ENCODE measurements at places on chromosomes 7 and 10.

DNA sequence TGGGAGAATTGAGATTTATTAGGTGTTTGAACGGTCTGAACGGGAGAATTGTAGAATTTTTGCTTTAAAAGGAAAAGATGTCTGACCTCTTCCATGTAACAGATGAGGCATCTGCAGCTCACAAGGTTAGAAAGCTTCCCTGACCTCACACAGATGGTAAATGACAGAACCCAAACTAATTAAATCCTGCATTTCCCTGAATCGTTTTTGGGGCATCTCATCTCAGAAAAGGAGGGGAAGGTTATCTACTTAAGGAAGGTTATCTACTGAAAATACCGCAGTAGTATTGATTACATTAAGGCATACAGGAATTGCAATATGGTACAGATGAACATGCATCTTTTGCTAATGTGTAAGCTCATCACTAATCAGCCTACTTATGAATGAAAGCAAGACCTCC is 278.3 kb downstream of the CCDC3 start:
- no peak for DNase-seq

DNA sequence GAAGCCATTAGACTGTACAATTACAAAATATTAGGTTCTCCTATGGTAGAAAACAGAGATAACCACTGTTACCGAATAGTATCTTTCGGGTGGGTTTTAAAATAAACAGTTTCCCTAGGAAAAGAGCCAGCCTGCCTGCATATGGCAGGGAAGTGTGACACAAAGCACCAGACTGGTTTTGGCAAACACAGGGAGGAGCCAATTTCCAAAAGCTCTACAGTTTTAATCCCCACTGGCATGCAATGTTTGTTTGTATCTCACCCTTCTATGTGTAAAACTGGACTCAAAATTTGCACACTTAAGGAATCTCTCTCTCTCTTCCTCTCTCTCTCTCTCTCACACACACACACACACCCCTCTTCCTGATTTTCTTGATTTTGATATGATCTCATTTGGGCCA is 261.7 kb downstream of the ETV1 start:
- no peak for DNase-seq

DNA sequence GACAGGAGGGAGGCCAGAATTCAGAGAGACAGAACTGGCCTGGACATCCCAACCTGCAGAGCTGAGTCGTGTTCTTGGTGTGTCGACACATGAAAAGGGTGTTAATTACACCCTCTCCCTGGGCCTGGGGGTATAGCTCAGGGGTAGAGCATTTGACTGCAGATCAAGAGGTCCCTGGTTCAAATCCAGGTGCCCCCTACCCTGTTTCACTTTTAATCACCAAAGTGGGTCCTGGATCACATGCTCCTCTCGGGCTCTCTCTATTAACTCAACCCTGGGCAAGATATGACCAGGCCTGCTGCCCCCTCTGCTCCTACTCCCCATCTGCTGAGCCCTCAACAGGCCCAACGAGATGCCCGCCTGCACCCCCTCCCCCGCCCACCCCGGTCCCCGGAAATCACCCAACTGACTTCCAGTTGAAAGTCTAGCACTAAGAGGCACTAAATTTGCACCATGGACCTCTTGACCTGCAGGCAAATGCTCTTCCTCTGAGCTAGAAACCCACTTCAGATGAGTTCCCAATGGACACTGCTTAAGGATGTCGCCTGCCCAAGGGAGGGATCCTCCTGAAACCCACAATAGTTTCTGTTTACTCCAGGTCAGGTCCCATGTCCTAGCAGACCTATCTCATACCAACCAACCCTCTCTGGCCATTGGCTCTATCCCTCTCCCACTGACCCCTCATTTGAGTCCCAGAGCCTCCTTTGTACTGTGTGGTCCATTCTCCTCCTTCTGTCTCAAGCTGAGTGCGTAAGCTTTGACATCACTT is 137.6 kb downstream of the ZNF467 start:
- DNase-seq: no peak

DNA sequence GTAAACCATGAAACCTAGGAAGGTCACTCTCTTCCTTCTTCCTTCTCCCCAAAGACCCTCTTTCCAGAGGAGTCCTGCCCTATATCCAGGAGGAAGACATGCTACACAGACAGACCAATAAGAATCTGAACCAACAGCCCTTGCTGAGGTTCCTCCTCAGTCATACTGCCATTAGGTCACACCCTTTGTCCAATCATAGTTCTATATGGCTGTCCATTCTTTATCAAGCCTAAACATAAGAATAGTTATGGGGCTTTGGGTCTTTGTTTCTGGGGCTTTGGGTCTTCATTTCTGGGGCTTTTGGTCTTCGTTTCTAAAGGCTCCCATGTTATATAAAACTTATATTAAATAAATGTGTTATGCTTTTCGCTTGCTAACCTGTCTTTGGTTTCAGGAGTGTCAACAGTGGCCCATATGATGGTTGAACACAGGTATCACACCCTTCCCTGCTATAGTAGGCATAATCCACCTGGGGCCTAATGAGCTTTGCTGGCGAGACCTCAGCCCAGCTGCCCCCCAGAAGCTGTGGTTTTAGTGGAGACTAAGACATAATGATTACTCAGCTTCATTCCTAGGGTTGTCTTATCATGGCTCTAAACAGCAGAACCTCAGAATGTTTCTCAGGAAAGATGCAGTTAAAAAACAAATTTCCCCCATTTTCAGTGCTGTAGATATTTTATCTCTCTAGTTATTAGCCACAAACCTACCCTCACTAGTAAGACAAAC is 91.6 kb downstream of the ELMO1 start:
- DNase-seq: no peak

DNA sequence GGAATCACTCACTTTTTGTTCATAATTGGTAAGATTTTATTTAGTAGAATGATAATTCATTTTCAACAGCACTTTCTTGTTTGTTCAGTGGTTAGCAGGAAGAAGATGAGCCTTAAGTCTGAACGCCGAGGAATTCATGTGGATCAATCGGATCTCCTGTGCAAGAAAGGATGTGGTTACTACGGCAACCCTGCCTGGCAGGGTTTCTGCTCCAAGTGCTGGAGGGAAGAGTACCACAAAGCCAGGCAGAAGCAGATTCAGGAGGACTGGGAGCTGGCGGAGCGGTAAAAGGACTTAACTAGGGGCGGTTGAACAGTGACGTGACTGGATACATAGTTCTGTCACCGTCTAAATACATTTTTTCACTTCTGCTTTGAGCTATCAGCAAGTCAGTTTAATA is 31.3 kb downstream of the RABGEF1 start:
- no peak for DNase-seq

- DNase-seq: no peak
Observed at GRCh38 chr7:107128748-107129147, 40.1 kb upstream of the HBP1 start.

DNA sequence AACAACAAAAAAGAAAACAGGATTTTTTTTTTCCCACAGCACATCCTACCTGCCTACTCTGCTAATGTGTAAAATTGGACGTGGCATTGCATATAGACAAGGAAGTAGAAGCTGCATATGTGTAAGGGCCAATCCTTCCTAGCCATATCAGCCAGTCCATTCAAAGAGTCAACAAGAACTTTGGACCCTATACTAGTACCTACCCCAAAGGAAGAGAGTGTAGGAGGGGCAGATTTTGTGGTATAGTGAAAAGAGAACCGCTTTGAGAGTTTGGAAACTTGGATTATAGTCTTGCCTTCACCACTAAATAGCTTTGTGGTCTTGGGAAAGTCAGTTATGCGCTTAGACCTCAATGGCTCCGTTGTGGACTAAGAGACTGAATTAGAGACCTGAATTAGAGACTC is 12.1 kb upstream of the MCU start:
- DNase-seq: no peak

GRCh38 chr10:119268871-119269506 is 61.6 kb downstream of the GRK5 start:
- peak; percentile 56 for DNase-seq

DNA sequence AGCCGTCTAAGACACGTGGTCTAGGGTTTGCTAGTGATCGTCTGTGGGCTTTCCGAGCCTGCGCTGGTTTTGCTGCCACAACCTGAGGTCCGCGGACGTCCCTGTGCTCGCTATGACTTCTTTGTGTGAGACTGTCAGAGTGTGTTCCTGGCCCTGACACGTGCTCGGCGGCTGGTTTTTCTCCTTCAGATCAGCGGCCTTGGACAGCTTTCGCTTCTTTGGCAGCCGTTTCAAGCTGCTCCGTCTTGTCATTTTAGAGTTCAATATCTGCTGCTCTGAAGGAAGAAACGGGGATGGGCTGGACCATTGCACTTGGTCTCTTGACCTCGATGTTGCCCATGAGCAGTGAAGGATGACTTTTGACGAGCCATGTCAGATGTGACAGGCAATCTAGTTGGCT is 147.3 kb downstream of the MGMT start:
- no peak for DNase-seq

GRCh38 chr7:16587790-16588189 is 57.8 kb downstream of the ANKMY2 start:
- DNase-seq: no peak

DNA sequence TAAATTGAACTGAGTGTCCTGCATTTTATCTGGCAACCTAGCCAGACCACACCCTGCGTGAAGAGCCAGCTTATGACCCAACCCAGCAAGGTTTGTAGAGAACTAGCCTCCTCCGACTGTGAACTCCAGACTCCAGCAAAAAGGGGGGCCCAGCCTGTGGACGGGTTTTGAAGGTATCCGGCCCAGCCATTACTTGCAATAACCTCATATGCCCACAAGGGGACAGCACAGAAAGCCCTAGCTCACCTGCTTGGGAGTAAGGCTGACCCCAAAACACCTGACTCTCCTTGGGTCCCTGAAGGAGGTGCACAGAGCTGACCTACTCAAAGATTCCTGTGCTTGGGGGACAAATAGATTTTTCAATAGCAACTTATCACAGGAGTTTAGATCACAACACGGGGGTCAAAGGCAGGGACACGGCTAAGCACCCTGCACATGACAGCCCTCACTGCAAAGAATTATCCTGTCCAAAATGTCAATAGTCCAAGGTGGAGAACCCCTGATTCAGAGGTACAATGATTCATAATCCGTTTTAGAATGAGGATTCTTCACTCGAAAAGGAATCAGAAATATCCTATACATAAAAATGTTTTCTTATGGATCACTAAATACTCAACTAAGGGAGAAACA is 4.6 kb downstream of the TRPV6 start:
- DNase-seq: peak; percentile 42

DNA sequence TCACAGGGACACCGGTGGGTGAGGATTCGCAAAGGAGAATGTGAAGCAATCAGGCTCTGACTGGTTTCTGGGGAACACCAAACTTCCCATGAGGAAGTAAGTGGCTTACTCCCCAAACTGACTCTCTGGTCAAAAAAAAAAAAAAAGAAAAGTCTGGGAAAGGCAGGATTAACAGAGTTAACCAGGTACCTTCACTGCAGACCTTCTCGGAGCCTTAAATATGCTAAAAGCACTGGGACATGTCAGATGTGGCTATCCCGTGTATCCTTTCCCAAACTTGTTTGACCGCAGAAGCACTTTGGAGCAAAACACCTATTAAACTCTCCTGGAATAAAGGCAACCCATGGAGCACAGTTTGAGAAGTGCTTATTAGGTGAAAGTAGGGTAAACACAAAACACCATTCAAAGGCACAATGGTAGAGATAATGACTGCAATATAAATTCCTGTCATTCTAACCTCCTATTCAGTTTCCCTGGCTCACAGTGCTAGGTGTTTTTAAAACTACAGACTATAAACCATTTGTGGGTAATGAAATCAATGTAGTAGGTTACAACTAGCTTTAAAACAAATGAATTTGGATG is 44.1 kb upstream of the MXI1 start:
- no peak for DNase-seq

DNA sequence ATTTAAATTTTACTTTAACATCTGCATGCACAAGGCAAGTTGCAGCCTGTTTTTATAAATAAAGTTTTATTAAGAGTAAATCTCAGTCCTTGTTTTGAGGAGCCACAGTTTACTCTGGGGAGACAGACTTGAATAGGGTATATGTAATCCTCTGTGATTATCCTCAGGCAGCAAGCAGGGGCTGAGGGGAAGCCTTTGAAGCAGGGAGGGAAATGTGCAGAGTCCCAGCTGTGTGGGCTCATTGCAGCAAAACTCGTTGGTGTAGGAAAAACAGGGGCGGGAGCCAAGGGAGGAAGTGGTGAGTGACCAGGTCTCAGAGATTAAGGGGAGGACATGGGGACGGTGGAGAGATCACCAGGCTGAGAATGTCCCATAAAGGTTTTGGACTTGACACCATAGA is 34.3 kb upstream of the SMC3 start:
- DNase-seq: peak; percentile 41

GRCh38 chr10:28991333-28992270 is 297.3 kb upstream of the LYZL1 start:
- DNase-seq: peak; percentile 73

DNA sequence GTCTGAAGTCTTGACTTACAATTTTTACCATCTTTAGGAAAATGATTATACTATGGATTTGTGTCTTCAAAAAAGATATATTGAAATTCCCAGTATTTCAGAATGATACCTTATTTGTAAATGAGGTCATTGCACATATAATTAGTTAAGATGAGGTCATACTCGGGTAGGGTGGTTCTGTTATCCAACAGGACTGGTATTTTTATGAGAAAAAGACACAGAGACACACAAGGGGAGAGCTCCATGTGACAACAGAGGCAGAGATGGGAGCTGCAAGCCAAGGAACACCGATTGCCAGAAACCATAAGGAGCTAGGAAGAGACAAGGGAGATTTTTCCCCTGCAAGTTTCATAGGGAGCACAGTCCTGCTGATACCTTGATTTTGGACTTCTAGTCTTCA is 356.9 kb downstream of the ARL4A start:
- no peak for DNase-seq

- peak; percentile 56 for DNase-seq
Observed at GRCh38 chr7:37495574-37496184, 47.0 kb upstream of the ELMO1 start.

- DNase-seq: no peak
Observed at GRCh38 chr7:155780884-155781283, 31.4 kb downstream of the SHH start.

DNA sequence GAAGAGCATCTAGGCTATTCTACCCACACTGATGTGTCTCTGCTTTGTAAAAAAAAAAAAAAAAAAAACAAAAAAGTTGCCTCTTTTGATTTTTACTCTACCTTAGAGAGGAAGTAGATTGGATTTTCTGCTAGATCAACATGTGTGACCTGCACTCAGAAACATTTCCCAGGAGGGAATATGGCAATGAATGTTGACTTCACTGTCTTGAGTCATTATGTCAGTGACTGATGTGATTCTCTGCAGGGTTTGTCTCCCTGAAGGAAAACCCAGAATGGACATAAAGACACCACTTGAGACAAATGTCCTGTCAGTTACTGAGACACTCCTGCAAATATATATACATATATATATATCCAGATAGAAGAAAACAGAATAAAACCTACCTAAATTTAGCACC is 370.3 kb downstream of the BMPER start:
- DNase-seq: no peak

DNA sequence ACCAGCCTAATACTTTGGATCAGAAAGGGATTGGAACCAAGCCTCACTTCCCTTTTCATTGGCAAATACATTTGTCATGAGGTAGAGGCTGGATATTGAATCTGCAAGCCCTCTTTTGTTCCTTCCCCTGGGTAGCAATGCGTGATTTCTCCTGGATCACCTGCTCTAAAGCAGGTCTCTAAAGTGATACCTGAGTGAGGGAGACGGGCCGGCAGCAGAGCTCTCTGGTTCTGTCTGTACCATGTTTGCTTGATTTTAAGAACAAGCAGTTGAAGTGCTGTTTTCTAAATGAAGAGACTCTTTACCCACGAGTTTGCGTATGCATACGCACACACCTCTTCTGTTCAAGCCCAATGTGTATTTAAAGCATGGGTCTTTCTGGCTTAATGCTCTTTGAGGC is 41.1 kb downstream of the GARS1 start:
- DNase-seq: no peak

- no peak for DNase-seq
Observed at GRCh38 chr10:126803394-126803793, 101.8 kb upstream of the DOCK1 start.

Measured in fibroblast of pulmonary artery (primary cell).